AG10803 (cell line): ENCODE measurements at places on chromosomes 16 and 17.

DNA sequence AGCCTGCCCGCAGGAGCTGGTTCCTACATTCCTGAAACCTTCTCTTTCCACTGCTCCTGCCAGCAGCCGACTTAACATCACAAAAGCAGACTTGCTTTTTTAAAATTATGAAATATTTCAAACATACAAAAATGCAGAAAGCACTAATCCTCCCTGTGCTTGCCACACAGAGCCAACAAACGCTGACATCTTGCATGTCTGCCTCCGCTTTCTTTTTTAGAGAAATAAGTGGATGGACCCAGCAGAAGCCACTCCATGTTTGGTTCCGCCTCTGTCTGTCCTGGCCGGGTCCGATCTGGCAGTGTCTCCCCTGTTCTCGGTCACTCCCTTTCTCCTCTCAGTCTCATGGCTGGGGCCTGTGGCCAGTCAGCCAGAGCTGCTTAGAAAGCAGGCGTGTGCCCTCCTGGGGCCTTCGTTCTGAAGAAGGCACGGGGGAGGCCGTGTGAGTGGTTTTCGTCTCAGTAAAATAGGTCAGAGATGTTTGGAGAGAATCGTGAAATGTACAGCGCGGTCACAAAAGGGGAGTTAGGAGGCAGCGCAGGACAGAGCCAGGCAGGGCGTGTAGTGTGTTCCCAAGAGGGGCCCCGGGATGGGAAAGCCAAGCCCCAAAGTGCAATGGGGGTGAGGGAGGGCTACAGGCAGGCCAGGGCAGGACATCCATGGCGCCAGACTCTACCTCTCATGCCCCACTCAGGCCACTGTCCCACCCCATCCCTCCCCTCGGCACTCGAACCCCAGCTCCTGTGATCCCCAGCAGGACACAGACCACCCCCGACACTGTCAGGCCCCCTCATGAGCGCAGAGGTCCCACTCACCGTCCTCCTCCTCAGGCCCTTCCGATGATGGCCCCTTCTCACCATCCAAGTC lies 23.2 kb downstream of the MXRA7 start:
- peak; percentile 76 for DNase-seq

DNA sequence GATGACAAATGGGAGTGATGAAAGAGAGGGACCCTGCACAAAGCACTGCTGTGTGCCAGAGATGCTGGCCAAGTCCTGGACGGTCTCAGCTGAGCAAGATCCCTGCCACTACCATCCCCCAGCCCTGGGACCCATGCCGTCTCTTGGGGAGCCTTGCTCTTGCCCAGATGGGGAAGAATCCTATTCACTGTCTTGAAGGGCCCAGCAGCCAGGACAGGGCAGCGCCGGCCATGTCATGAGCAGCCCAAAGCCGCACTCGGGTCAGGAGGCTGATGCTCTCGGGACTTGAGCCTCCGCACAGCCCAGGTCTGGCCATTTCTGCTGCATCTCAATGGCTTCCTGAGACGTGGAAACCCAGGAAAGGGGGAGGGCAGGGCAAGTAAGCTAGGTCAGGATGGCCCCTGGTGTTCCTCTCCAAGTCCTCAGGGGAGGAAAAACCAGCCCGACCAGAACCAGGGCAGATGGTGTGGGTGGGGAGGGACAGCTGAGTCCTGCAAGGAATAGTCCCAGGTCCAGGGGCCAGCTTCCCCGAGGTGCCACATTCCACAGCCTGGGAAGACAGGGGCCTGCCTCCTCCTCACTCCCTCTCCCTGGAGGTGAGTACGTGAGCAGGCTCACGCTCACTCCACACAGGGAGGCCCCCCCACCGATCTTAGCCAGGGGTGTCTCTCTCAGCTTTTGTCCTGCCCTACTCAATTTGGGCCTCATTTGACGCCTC lies 7.8 kb upstream of the KRT19 start:
- no peak for DNase-seq

- no peak for DNase-seq
These were observed 7.8 kb downstream of the TEX14 start for GRCh38 chr17:58684003-58684402.

DNA sequence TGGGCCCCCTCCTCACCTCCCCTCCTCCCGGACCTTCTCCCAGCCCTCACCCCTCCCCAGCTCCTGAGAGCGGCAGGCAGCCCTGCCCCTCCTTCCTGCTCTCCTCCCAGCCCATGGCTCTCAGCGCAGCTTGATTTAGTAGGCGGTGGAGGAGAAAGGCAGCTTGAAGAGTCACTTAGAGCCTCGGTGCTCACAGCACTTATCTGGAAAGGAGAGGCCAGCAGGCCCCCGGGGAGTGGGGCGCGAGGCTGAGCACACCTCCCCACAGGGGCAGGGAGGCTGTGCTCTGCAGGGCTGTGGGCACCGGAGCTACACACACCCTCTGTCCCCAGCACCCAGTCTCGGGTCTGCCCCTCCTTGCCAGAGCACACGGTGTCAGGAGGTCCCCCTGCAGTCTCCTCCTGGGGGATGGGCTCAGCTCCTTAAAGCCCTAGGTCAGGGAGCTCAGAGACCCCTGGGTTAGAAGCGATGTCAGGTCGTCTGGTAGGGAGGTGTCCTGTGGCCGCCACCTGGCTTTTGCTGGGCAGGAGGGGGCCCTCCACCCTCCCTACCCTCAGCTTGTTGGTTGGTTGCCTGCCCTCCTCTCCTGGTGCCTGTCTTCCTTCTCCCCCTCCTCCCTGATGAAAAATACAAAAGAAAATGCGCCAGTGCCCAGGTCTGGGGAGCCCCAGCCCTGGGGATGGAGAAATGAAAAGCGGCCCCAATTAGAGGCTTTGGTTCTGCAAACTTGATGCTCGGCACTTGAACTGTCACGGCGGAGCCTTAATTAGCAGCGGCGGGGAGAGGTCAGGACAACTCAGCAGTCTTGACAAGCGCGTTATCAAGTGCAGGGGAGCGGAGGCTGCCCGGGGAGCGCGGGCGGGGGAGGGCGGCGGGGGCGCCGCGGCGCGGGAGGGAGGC lies 151.1 kb upstream of the GSE1 start:
- DNase-seq, result peak; percentile 39

DNA sequence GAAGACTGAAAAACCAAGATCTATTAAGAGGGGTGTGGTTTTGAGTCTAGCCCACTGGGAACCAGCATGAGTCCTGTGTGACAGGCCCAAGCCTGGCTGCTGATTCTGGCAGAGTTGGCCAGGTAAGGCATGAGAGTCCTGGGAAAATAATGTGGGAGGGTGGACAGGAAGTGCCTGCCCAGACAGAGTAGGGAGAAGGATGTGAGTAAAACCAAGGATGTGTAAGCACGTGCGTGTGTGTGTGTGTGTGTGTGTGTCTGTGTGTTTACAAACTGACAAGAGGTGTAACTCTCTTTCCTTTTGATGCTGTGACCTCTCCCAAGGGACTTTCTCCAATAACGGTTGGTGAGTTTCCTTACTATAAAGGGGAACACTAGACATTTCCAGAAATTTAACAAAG lies 15.6 kb upstream of the TEX2 start:
- DNase-seq, result peak; percentile 48

DNA sequence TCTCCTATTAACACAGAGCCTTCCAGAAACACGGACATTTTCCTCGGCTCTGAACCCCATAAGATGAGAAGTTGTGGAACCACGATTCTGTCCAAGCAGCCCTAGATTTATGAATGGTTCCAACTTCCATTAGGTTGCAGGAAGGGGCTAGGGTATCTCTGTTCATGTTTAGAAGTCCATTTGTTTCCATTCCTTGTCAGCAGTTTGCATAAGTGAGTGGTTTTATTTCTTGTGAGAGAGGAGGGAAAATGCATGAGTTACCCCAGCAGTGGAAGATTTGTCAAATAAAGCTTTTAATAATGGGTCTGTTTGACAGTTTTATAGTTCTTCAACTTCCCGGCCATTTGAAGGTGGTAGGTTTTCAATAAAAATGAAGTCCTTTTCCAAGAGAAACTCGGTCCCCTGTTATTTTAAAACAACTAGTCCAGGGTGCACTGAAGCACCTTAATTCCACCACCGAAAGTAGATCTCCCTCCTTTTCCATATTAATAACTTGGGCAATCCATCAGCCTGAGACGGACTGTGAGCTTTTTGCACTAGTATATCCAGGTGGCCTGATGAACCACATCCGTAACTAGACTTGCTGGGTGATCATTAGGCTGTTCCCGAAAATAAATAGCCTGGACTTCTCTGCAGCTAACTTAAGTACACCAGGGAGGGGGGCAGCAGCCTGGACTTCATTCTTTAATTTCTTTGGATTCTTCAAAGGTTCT lies 181.3 kb downstream of the TMEM114 start:
- DNase-seq, result no peak

GRCh38 chr17:27980043-27980442 lies 62.4 kb upstream of the NLK start:
- peak; percentile 48 for DNase-seq

GRCh38 chr16:87552072-87552718 lies 50.1 kb upstream of the JPH3 start:
- DNase-seq, result no peak

DNA sequence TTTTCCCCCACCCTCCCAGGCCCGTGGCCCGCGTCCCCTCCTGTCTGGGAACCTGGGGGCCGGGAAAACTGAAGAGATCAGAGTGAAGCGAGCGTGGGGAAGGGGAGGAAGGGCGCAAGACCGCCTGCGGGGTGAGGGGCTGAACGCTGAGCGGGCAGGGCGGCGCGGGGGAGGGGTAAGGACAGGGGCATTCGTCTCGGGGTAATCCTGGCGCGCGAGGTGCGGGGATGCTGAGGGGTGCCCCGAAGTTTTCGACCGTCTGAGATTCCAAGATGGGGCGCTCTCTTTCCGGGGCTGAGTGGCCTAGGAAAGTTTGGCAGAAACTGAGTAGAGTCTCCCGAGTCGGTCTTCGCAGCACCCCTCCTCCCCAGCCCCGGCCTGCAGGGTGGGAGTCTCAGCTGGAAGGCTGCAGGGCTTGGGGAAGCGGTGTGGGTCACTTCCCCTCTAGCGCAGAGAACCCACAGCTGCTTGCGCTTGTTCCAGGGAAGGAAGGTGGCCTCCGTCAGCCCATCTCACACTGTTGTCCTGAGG lies 555 bp downstream of the TTYH2 start:
- no peak for DNase-seq

DNA sequence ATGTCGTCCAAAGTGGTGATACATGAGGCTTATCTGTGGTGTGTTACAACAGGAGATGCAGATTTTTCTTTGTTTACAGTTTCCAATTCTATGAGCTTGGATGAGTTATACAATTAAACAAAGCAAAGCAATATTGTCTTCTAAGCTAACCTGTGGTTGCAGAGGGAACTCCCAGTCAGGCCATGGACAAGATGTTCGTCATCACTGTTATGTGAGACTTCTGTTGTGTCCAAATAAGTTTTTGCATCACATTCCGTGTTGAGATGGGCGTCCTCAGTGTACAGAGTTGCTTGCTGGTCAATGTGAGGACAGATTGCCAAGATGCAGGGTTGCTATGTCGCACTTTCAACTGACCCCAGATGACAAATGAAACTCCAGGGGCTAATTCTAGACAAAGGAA lies 189.3 kb downstream of the IRF8 start:
- no peak for DNase-seq

- no peak for DNase-seq
These were observed 11.4 kb downstream of the SPNS2 start for GRCh38 chr17:4509923-4510617.

GRCh38 chr17:15377616-15378015 lies 36.2 kb upstream of the TEKT3 start:
- DNase-seq, result peak; percentile 77

DNA sequence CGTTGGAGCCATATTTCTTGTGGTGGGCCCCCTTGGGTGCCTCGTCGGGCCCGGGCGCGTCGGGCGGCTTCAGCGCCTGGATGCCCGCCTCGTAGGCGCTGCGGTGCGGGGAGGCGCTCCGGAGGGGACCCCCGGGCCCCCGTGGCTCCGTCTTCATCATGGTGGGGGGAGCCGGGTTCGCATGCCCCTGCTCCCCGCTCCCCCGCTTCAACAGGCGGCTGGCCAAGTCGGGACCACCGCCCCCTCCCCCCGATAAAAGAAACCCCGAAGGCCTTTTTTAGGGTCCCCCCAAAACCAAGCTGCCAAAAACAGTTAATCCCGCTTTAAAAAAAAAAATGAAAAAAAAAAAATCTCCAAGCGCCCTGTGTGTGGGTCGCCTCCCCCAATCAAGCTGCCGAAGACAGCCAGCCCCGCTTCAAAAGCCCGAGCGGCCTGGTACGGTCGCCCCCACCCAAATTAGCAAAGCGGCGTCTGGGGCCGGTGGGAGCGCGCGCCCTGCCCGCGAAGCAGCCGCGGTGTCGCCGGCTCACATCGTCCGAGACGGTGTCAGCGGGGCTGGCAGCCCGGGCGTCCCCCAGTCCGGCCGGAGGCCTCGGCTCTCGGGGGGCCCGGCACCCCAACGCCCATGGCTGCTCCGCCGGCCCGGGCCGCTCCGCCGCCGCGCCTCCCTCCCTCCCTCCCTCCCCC lies at the start of gene PPP1R9B:
Gene PPP1R9B, minus strand, starts transcription at position 324 of the 687 bp plus-strand sequence. Its CDS starts 164 bp downstream, at position 160.
- no peak for DNase-seq

DNA sequence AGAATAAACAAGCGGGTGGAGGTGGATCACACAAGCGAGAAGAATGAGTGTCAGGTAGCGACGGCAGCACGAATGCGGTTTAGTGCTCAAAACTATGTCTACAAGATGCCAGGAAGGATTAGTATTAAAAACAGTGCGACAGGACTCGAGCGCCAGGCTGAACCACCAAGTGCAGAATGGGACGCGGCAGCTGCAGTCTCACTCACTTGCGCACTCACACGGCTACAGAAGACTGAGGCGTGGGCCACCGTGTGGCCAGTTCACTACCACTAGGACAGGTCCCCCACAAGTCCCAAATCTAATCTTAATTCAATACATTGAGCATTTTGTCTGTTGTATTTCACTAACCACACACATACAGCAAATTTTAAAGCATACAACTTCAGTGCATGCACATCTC lies 35.7 kb upstream of the TRAP1 start:
- DNase-seq, result no peak

DNA sequence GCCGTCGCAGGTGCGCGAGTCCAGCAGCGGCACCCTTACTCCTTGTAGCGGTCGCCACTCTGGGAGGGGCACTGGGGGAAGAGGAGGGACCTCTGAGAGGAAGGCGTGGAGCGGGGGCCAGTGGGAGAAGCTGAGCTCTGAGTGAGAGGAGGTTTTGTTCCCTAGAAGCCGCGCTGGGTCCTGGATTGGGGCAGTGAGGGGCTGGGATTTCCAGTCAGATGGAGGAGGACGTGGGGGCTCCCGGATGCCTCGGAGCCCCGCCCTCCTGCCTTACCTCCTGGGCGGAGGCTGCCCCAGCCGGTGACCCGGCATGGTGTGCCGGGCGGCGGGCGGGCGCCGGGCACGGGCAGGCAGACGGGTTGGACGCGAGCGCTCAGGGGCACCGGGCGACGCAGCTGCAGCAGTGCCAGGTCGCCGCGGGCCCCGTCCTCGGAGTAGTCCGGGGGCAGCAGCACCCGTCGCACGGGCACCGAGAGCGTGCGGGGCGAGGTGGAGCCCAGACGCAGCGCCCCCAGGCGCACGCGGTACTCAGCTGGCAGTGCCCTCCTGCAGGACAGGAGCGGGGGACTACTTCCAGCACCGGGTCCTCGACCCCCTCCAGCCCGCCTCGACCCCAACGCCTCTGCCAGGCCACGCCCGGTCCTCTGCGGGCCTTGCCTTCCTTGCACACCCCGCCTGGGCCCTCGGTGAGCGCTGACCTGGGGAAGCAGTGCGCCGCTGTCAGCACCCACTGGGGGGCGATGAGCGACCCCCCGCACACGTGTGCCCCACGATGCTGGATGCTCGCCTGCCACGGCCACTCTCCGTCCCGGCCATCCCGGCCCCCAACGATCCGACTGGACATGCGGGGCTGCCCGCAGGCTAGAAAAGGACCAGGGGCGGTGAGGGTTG lies 2.0 kb downstream of the PRSS33 start:
- no peak for DNase-seq
